ENCODE measurements at places on chromosomes 6 and 20.

DNA sequence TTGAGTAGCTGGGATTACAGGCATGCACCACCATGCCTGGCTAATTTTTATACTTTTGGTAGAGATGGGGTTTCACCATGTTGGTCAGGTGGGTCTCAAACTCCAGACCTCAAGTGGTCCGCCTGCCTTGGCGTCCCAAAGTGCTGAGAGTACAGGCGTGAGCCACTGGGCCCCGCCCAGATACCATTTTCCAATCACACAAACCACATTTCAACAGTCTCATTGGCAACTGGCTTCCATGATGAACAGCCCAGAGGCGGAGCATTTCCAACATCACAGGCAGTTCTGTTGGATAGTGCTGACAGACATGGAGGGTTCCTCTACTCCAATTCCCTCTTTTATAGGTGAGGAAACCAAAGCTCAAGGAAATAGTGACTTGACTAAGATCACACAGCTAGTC, 43.9 kb upstream of the PLCB4 start:
- no peaks in the 10 kb centered on the region for H3K36me3 ChIP-seq
- DNase-seq: no peak
- no peaks in the 10 kb centered on the region for H3K27me3 ChIP-seq
- H3K27ac ChIP-seq: no peak overlapping the region
- H3K4me1 ChIP-seq: no peaks in the 10 kb centered on the region

DNA sequence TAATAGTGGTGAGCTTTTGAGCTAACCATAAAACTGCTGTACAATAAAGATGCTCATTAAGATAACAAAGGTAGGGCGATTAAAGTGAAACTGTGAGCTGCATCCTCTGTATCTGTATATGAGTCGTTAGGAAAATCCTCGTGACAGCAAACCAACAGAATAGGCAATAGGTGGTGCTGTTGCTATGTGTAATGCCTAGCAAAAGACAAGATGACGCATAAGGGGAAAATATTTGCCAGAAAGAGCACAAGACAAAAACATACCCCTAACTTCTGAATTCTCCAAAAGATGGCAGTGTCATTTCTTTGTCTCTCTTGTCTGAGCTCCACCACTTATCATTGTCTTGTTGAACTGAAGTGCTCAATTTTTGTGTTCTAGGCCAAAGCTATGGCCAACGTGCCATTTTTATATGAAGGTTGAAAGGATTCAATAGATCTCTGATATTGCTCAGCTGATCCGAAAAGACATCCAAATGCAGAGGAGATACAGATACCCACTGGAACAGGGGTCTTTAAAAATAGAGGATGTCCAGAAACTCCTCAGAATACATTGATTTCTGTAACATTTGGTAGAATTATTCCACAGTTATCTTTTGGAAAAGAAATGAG, 56.3 kb upstream of the ANKEF1 start:
- H3K4me1 ChIP-seq: peaks cover 5% of the 10 kb centered on the region
- no peak overlapping the region for H3K27ac ChIP-seq
- no peaks in the 10 kb centered on the region for H3K36me3 ChIP-seq
- no peak overlapping the region for H3K4me3 ChIP-seq
- DNase-seq: peak; percentile 61
- peaks cover 9% of the 10 kb centered on the region for H3K27me3 ChIP-seq

DNA sequence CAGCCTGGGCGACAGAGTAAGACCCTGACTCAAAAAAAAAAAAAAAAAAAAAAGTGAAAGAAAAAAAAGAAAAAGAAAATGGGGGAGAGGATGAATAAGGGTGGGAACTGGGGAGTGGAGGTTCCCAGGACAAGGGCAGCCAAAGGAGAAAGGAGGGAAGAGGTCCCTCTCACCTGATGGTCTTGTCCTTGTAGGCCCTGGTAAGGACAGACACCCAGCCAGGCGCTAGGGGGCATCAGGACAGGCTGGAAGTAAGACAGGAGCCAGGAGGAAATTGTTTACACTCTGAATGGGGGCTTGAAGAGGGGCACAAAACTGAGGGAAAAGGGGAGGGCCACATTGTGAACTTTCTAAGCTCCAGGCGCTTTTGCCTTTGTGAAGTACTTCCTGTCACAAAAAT, 2.3 kb upstream of the ALDH5A1 start:
- H3K27me3 ChIP-seq: peaks cover 26% of the 10 kb centered on the region
- no peaks in the 10 kb centered on the region for H3K4me1 ChIP-seq
- H3K36me3 ChIP-seq: no peaks in the 10 kb centered on the region
- DNase-seq: peak; percentile 83
- no peak overlapping the region for H3K27ac ChIP-seq
- H3K4me3 ChIP-seq: no peak overlapping the region

- no peak overlapping the region for H3K27ac ChIP-seq
- no peak for DNase-seq
- H3K36me3 ChIP-seq: no peaks in the 10 kb centered on the region
- H3K27me3 ChIP-seq: no peaks in the 10 kb centered on the region
Observed at GRCh38 chr6:138647006-138647405, 126.6 kb upstream of the CCDC28A start.

DNA sequence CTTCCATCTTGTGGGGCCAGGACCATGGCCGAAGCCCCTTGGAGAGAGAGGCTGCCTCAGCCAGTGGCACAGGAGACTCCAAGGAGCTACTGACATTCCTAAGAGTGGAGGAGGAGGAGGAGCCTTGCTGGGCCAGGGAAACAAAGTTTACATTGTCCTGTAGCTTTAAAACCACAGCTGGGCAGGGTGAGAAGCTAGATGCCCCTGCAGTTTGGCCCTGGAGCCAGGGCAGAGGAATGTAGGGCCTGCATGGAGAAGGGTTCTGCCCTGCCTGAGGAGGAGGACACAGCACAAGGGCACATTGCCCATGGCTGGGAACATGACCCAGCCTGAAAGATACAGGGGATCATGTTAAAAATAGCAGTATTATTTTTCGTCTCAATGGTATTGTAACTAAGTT, 37.4 kb downstream of the PLCG1 start:
- peak; percentile 42 for DNase-seq
- peaks cover 74% of the 10 kb centered on the region for H3K36me3 ChIP-seq
- H3K4me3 ChIP-seq: no peak overlapping the region
- H3K27ac ChIP-seq: no peak overlapping the region

DNA sequence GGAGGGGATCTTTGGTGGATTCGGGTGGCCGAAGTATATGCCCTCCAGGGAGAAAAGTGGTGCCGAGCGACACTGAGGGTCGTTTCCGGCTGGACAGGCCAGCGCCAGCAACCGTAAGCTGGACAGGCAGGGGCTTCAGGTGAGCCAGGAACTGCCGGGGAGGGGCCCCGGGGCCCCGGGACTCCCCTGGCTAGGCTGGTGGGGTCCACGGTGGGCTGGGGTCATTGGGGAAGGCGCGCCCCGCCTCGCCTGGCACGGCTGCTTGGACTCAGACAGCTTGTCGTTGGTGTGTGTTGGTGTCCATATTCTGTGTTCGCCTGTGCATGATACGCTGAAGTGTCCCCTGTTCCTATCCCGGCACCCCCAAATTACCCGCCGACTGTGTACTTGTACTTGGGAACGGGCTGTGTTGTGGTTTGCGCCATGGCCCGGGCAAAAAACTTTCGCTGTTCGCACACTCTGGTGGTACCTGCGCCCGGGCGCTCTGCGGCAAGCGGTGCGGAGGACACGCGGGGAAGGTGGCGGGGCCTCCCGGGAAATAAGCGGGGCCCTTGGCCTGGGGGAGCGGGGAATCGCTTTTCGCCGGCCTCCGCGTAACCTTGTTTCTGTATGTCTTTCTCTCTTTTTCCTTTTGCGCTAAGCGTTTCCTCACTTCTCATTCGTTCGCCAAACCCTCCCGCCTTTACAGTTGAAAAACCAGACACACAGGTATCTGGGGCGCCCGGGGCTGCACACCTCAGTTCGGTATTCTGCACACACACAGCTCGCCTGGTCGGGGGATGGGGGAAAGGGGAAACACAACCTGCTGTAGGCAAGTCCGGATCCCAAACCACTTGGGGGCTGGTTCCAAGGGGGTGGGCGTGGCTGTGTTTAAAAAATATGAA, 3.2 kb downstream of the GNAS start:
- no peak overlapping the region for H3K27ac ChIP-seq
- peak; percentile 46 for DNase-seq
- no peaks in the 10 kb centered on the region for H3K36me3 ChIP-seq
- H3K4me3 ChIP-seq: no peak overlapping the region
- H3K27me3 ChIP-seq: peaks cover 81% of the 10 kb centered on the region

DNA sequence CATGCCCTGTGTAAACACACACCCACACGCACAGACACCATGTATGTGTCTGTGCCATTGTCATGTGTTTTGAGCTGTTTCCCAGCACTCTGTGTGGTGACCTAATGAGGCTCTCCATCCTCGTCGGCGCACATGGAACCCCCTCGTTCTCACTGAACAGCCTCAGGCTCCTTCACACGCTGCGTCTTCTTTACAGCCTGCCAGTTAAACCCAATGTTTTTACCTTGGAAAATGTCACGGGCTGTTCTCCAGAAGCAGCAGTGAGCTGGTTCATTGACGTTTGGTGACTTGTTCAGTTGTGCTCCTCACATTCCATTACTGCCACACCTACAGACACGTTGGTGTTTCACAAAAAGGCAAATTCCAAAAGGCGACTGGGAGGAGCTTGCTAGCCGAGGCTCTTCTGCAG, 201.0 kb upstream of the FOXQ1 start:
- H3K27ac ChIP-seq: no peak overlapping the region
- no peaks in the 10 kb centered on the region for H3K4me1 ChIP-seq
- H3K4me3 ChIP-seq: no peak overlapping the region
- DNase-seq: no peak
- H3K27me3 ChIP-seq: no peaks in the 10 kb centered on the region

DNA sequence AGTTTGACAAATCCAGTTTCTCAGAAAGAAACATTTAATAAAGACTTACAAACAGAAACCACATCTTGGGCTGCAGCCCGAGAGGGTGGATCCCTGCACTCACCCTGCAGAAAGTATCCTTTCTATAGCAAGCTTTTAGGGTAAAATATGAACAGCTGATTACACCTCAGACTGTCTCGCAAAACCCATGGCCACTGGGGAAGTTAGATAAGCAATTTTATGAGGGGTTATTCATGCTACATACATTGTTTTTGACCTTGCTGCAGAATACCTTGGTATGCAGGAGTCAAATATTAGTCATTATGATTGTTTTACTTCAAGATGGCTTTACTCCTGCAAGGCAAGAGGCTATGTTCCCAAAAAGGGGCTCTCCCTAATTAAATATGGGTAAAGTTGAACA, 126.9 kb downstream of the OR2B2 start:
- no peaks in the 10 kb centered on the region for H3K36me3 ChIP-seq
- H3K4me1 ChIP-seq: no peaks in the 10 kb centered on the region
- DNase-seq: no peak
- H3K27ac ChIP-seq: no peak overlapping the region
- H3K27me3 ChIP-seq: no peaks in the 10 kb centered on the region

DNA sequence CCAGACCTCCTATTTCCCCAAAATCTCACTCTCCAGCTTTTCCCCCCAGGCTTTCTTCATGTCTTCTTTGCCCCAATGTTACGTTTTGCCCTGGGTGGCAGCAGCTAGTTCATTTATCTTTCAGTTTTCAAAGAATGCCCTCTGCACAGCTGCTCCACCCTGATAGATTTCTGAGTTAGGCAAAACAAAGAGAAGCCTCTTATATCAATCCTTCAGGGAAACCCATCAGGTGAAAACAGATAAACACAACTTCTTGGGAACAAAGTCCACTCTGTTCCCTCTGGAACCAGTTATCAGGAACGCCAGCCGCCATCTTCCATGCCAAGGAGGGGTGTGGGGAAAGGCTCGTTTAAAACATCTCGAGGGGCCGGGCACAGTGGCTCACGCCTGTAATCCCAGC, 34.0 kb downstream of the ZBTB9 start:
- no peaks in the 10 kb centered on the region for H3K36me3 ChIP-seq
- H3K4me1 ChIP-seq: no peaks in the 10 kb centered on the region
- H3K27ac ChIP-seq: no peak overlapping the region

DNA sequence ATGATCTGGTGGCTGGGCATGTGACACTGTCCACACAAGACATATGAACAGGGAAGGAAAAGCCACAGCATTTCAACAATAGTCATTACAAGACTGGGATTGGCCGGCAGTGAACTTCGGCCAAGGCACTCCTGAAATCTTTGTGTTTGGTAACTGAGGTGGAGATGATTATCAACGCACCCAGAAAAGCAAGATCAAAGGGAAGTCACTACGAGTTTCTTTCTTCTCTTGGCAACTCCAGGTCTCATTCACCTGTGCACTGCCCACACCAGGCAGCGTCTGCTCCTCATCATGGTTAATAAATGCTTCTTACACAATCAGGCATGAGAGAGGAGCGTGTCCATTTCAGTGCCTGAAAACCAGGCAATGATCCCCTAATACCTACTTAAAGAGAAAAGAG, 20.5 kb upstream of the FOXC1 start:
- no peak overlapping the region for H3K27ac ChIP-seq
- no peaks in the 10 kb centered on the region for H3K4me1 ChIP-seq
- no peaks in the 10 kb centered on the region for H3K27me3 ChIP-seq
- no peak for DNase-seq

DNA sequence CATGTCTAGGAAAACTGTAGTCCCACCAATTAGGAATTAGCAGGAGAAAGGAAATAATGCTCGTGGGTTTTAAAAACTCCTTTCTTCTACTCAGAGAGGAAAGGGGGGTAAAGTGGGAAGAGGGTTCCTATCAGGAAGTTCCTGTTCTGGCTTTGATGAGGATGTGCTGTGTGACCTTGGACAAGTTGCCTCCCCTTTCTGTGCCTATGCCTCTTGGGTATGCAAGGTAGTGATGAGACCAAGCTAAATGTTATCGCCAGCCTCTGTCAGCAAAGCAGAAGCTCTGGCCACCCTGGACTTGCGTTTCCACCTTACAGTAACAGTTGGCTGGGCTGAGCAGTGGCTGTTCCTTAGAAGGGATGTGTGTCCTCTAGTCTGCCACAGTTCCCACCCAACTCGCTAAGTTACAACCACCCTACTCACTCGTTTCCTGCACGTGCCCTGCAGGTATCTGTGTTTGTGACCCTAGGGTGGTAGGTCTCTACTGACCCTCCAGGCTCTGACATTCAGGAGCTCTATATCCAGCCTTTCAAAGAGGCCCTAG, 110.0 kb downstream of the PREX1 start:
- DNase-seq: no peak
- peaks cover 29% of the 10 kb centered on the region for H3K36me3 ChIP-seq
- no peak overlapping the region for H3K27ac ChIP-seq
- H3K27me3 ChIP-seq: no peaks in the 10 kb centered on the region
- no peak overlapping the region for H3K4me3 ChIP-seq

DNA sequence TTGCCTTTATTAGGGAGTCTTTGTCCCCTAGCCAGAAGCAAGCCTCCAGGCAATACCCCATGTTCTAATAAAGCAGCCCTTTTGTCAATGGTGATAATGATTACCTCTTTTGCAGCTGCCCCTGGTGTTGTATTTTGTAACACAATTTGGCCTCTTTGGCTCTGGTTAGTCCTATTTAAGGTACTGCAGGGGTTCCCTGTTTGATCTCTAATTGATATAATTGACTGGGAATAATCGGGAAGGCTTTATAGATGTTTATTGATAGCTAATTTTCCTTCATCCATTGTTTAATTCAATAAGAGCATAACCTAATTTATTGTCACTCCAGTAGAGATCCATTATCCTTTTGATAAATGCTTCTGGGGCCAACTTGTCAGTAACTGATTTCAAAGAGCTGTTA, 537.2 kb downstream of the PKHD1 start:
- H3K4me1 ChIP-seq: no peaks in the 10 kb centered on the region
- no peak for DNase-seq
- no peak overlapping the region for H3K27ac ChIP-seq
- no peaks in the 10 kb centered on the region for H3K36me3 ChIP-seq
- H3K27me3 ChIP-seq: no peaks in the 10 kb centered on the region

GRCh38 chr6:41693281-41694240, 41.8 kb downstream of the TFEB start:
- H3K4me1 ChIP-seq: no peaks in the 10 kb centered on the region
- no peaks in the 10 kb centered on the region for H3K36me3 ChIP-seq
- DNase-seq: no peak
